ENCODE measurements at places on chromosomes 4 and X.

- DNase-seq = no peak
These were observed 50.7 kb upstream of the NLGN4X start for GRCh38 chrX:6279277-6279909.

DNA sequence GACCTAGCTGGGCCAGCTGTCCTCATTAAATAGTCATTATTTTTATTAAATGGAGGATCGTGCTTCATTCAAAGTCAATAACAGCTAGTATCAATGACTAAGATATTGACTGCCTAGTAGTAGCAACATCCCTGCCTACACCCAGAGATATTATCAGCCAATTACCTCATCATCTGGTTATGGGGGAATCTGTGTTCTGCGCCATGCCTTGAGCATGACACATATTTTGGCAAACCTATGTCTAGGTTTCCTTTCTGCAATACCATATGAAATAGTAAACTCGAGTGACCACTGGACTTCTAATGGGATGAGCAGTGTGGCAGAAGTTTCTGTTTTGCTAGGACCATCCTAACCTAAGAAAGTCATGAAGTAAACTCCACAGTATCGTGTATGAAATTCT lies 50.0 kb upstream of the AADAT start:
- no peak for DNase-seq

- no peak for DNase-seq
These were observed 45.8 kb downstream of the CENPE start for GRCh38 chr4:103152381-103152780.

DNA sequence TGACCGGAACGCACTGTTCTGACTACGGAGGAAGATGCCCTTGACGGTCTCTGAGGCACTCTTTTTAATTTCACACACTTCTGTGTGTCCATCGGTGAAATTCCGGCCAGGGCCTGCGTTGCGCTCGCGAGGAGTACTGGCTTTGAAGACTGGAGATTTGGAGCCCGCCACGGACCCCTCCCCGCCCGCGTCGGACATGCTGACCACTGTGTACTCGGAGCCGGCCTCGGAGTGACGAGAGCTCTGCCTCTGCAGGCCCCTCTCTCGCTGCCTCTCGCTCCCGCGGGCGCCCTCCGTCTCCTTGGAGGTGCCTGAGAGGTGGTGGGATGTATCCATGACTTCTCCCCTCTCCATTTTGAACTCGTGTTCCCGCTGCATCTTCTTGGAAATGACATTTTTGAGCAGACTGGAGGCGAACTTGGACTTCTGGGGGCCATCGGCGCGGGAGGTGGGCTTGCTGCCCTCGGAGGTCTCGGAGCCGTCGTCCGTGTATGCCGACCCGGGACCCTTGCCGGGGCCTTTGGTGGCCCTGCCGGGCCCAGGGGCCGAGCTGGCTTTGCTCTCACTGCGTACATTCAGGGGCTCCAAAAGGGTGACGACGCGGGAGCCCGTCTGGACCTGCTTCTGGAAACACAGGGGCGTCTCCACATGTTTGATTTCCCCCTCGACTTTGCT lies 5.7 kb downstream of the C4orf54 start:
- no peak for DNase-seq

DNA sequence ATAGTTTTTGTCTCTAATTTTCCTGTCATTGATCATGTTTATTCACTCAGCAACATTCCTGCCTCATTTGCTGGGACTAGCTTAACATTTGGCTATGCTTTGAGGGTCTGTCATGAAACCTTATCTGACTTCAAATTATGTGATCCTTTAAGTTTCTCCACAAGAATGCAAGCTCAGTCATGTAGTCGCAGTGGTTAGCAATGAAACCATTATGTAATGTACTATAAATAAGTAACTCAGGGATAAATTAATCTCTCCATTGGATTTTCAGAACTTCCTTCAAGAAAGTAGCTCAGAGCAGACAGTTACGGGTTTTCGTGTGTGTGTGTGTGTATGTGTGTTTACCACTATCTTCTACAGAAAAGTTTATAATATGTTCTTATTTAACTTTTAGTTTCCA lies 993.6 kb downstream of the ADGRL3 start:
- no peak for DNase-seq

DNA sequence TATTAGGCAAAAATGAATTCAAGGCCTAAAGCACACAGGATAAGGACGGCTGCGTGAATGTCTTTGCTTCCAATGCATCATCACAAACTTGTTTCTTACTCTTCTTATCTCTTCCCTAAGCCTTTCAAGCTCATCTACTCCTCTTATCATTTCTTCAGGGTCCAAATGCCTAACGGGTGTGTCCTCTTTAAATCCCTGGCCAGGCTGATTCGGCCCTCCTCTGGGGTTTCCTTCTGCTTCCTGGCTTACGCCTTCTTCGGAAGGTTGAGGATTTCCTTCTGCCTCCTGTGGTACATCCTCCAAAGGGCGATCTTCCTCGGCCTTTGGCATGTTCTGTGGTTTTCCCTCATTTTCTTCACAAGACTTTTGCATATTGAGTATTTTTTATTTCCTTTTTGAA lies 1.3 kb downstream of the TCEAL8 start:
- no peak for DNase-seq

GRCh38 chr4:61605984-61606383 lies 405.9 kb downstream of the ADGRL3 start:
- DNase-seq = no peak

- no peak for DNase-seq
These were observed 59.6 kb upstream of the BMPR1B start for GRCh38 chr4:94698187-94698586.

DNA sequence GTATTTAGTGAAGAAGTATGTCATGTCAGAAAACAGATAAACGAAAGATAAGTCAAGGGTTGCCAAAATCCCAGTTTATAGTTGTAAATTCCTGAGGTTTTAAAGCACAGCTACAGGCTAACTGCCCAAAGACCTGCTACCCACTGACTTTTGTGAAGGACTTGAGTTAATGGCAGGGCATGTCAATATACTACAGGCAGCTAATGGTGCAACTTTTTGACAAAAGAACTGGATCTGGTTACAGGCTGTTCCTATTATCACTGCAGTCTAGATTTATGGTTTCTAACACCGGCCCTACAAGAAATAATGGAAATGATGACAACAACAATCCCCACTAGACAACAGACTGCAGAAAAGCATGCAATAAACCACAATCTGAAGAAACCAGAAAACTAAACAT lies 6.4 kb downstream of the SCML2 start:
- no peak for DNase-seq

DNA sequence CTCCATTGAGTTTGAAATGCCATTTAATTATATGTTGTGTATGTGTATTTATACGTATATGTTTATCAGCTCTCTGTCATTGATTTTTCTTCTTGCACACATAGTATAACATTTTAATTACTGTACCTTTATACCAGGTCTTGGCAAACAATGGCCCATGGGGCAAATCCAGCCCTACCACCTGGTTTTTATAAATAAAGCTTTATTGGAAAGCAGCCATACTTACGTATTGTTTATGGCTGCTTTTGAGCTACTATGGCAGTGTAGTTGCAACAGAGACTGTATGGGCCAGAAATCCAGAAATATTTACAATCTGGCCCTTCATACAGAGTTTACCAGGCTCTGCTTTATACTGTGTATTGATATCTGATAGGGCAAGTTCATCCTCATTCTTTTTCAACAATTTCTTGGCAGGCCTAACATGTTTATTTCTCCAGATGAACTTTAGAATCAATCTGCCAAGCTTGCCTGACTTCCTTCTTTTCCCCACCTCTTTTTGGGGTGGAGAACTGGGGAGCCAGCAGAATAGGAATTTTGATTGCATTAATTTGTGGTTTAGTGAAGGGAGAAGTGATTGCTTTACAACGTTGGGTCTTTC lies 15.8 kb downstream of the DCUN1D4 start:
- DNase-seq = no peak

- DNase-seq = no peak
These were observed 10.7 kb upstream of the NPY2R start for GRCh38 chr4:155197757-155198156.

- no peak for DNase-seq
These were observed 79.1 kb upstream of the RAPGEF2 start for GRCh38 chr4:159023741-159024140.

DNA sequence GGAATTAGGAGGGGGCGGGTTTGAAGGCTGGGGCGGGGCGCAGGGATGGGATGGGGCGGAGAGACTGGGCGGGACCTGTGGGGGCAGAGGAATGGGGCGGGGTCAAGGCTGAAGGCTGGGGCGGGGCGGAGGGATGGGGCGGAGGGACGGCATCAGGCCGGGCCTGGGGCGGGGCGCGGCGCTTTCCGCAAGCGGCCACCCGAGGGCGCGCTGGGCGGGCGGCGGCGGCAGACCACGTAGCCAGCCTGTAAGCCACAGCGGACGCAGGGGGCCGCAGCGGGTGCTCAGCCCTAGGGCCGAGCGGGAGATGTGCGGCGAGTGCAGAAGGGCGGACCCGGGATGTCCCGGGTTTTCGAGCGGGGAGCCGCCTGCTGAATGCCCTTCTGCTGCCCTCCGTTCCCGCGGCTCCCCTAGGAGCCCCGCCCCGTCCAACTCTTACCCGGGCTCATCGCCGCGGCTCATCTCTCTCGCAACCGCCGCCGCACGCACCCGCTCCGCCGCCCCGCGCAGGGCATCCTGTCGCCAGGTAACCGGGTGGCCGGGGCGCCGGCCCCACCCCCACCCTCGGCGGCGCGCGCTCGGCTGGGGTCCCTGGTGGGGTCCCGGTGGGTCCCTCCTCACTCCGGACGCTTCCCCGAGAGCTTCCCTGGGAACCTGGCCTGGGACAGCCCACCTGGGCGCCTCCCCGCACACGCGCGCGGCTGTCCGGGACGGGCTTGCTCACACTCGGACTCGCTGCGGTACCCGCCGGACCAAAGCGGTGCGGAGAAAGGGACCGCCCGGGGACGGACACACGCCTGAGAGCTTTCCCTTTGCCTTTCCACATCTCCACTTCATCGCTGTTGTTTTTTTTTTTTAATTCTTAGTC lies at the start of gene CCDC110:
CCDC110 (minus strand) TSS at position 499 of the 868 bp plus-strand sequence; CDS start at position 449, 50 bp downstream.
- peak; percentile 79 for DNase-seq

DNA sequence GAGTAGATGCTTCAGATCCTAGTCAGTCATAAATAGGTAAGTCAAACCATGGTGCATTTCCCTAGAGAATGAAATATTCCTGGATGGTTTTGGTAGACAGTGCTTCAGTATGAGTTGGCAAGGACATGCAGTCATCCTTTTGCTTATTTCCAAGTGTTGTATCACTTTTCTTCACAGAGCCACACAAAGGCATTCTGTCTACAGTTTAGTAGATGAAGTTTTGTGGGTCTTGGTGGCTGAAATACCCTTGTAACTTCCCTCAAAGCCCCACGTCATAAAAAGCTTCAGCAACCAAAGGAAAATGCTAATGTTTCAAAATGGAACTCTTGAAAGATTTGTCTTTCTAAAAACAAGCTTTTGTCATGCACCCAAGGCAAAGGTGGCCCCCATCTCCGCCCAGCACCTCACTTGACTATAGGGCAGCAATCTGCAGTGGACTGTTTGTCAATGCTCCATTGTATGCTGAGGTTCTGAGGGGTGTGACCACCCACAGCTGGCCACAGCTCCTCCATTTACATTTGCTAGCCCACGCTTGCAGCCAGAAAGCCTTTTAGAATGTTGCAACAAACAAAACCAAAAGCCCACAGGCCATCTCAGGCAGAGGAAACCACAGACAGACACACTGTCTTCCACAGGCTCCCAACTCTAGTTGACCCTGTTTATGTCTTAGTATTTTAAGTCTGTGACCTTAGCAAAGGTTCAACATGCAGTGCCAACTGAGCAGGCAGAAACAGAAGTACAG lies 87.1 kb upstream of the FAM9C start:
- DNase-seq = no peak

DNA sequence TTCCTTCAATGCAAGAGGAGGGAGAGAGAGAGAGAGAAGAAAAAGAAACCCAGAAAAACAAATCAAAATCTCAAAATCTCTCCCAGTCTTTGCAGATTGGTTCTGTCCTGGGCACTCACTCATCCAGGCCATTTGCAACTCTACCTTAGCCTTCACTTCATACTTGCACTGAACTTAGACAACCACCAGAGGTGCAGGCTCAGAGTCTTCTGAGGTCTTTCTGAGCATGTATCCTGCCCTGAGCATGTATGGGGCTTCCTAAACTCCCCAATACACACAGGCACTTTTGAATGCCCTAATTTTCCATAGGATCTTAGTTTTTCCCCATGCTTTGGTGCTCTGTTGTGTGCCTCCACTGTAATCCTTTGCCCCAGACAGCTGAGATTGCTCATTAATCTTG lies 2.9 kb downstream of the CFI start:
- no peak for DNase-seq

DNA sequence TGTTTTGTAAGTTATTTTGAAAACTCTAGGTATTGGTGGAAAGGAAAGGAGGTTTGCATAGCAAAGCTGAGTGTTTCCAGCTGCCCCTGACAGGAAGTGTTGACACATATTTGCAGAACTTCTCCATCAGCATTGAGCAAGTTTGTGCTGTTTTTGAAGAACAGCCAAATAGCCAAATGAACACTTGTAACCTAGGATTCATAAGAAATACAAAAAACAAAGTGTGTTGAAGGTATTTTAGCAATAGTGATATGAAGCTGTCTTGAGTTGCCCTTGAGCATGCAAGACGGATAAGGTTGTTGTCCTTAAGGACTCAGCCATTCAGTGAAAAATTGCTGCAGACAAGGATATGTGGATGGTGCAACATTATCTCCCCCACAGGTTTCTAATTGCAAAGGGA lies 68.3 kb upstream of the PGM2 start:
- no peak for DNase-seq

DNA sequence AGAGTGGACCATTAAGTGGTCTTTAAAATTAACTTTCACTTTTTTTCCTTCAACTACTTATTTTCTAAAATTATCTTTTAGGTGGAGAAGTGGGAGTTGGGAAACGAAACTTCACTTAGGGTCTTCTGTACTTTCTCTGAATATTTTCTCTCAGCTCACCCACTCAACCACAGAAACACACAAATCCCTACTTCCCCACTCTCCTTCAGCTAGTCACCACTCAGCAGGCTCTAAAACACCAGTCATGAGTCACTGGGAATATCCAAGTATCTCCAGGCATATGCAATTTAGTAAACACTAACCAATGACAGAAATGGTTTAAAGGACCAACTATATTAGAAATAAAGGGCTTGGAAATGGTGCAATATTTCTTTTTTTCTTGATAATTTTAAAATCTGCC lies 153.0 kb upstream of the RPS6KA6 start:
- no peak for DNase-seq

GRCh38 chr4:102076622-102077021 lies 268.7 kb downstream of the SLC39A8 start:
- no peak for DNase-seq

DNA sequence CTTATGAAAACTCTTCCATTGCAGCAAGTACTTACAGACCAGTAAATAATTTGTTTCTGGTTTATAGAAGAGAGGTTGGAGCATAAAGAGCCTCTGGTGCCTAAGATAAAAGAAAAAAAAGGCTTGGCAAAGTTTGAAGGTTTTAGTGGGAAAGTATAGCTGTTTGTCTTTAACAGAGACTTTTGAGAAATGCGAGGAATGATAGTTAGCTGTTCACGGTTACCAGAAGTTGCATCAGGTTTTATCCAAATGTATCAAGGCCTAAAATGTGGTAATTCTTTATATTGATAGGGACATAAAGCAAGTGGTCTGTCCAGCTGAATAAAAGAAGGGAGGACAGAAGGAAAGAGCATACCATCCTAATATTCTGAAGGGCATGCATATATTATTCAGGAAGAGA lies 29.3 kb downstream of the RAP1GDS1 start:
- no peak for DNase-seq
